ENCODE measurements at places on chromosomes 13 and 19.

DNA sequence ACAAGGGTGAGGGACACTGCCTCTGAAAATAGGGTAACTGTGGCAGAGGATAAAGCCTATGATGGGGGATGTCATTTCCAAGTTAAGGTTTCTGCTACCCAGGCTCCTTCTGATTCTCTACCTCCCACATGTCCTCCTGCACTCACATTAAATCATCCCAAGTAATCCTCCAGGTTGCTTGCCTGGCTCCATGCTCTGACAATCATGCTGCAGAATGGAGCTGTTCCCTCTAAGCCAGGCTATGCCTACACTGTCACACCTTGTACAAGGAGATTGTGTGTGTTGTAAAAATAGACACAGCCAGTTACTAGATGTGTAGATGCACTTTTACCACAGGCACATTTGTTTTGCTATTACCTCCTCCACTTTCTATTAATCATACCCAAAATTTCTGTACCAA lies 8.0 kb downstream of the ZNF416 start:
- DNase-seq = no peak

- DNase-seq = no peak
Observed at GRCh38 chr19:42017040-42017439, 23.0 kb upstream of the ATP1A3 start.

- no peak for DNase-seq
Observed at GRCh38 chr13:50401721-50402465, 386.6 kb downstream of the KCNRG start.

DNA sequence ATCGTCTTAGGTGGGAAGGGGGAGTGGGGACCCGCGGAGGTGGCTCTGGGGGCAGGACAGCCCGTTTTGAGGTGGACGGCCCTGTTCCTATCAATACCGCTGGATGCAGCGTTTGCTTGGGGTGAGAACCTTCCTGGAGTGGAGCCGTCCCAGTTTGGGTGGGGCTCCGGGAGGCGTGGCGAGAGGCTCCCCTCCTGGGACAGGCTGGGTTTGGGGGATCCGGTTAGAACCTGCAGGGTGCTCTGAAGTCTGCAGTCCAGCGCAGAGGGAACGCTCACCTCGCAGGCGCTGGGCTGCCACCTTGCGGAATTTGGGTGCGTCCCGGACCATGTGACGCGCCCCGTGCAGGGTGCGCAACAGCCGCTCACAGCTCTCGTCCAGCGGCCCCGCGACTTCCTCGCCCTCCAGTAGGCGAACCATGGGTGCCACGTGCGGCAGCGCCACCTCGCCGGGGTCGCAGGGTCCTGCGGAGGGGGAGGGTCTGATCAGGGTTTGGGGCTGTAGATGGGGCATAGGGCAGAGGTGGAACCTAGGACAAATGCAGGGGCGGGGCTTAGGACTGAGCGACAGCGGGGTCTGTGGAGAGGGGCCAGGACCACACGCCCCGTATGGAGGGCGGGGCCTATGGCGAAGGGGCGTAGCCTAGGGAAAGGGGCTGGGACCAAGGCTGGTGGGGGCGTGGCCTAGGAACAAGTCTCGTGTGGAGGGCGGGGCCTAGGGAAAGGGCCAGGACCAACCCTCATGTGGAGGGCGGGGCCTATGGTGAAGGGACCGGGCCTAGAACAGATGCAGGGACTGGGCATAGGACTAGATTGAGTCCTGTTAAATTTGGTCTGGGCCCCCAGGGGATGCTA lies 13.8 kb downstream of the SH2D3A start:
- peak; percentile 88 for DNase-seq

GRCh38 chr13:41182231-41182630 lies 12.1 kb downstream of the KBTBD7 start:
- no peak for DNase-seq
